ENCODE measurements at places on chromosomes 5 and 9.

DNA sequence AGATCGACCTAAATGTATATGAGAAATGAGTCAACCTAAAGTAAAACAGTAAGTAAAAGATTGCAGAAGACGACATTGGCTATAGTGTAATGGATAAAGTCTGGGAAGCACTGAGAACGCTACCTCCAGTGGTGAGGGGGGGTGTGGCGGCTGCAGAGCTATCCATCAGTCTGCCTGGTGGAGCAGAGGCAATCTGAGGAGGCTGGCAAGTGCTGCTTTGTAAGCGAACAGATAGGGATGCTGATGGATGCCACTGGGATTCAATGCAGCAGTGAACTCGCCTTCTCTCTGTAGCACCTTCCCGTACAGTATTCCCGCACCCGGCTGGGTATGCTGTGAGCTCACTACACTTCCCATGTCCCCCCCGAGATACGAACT is 261.5 kb downstream of the NSG2 start:
- DNase-seq: no peak

DNA sequence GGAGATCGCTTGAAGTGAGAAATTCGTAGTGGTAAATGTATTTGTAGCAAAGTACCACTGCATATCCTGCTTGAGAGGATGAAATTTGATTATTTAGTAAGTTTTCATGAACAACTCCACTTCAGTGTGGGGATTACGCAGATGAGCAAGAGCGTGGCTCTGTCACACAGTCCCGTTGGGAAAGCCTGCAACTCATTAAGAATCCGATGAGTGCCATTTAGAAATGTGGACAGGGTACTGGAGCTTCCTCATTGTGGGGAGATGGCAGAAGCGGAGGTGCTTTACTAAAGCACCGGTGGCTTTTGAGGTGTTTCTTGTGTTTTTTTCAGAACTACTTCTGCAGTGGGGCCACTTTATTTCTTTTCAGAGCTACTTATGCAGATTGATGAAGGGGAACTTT is 1.4 kb downstream of the TJP2 start:
- DNase-seq: no peak

DNA sequence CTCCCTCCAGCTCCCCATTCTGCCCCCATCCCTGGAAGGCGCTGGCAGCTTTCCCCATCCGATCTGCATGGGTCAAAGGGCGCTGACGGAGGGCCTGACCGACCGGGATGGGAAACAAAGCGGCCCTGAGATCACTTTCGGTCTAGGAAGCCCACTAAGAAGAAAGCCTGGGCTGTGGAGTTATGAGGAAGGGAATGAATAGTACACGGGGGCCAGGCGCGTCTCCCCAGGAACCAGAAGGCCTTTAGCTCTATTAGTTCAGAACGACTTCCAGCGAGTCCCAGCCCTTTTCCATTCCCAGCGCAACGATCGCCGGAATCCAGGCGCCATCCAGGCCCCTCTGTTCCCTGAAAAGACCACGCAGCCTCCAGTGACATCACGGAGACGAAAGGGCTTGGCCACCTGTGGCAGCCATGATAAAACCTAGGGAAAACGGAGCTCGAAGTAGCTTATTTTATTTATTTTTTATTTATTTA is 70.1 kb upstream of the CCDC180 start:
- no peak for DNase-seq

DNA sequence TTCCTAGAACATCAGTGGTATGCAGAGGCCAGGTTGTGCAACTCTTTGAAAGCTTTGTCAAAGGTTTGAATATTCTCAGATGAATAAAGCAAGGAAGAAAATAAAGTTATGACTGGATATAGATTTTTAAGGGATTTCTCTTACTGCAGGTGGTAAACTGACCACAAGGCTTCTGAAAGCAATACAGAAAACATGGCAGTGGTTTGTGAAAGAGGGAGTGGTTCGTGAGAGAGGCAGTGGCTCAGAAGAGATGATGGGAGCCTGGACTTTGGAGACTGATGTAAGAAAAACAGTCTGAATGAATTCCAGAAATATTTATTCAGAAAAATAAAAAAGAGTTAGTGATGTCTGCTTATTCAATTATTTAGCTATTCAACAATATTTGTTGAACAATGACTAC is 380.4 kb upstream of the CTNND2 start:
- no peak for DNase-seq

- no peak for DNase-seq
These were observed 821.5 kb downstream of the EFNA5 start for GRCh38 chr5:106849266-106849665.

DNA sequence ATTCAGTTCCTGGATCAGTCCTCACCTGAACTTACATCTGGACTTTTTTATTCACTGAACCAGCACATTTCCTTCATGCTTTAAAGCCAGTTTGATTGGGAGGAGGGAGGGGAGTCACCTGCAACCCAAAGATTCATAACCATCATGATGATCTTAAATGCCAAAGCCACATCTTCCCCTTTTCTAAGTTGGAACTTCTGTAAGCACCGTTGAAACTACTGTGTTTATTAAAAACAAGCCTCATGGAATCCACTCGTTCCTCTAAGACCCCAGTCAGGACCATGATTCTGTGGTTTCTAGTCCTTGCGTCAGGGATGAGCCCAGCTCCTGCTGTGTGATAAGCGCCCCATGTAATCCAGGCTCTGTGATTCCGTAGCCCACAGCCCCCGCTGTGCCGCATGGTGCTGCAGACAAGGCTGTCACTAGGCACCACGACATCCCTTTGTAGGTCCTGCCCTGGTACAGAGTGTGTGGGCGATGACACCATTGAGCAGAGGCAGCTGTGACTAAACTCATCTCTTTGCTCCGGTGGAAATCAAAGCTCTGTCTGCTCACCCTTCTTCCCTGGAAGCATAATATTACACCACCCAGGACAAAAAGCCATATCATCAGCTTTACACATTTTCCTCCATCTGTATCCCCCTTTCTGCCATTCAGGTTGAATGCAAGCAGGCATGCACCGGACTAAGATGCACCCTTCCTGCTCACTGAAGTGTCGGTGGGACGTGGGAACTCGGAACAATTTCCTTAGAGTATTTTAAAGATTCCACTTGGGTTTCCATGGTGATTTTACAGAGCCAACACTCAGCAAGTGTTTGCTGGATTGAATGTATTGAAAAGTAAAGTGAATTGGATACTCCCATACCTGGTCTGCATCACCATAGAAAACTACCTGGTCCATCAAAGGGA is 132.0 kb upstream of the FSTL4 start:
- DNase-seq: no peak

- peak; percentile 56 for DNase-seq
These were observed 650 bp downstream of the MRRF start for GRCh38 chr9:122265149-122265915.

DNA sequence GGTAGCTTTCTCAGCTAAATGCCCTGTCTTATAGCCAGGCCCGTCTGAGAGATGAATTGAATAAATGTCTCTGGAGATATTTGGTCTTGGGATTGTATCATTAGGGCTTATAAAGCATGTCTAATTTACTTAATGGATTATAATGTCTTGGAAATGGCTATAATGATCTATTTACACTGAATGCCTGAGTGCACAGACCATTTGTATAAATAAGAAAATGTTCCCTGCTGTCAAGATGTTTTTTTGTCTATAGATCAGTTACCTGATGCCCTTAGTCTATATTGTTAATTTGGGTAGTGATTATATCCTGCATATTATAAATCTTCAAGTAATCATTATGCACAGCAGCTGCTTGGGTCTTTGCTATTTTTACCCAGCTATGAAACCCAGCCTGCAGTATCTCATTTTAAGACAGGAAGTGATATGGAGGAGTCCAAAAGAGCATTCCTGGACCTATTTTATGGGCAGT is 112.9 kb upstream of the ACTBL2 start:
- DNase-seq: no peak

DNA sequence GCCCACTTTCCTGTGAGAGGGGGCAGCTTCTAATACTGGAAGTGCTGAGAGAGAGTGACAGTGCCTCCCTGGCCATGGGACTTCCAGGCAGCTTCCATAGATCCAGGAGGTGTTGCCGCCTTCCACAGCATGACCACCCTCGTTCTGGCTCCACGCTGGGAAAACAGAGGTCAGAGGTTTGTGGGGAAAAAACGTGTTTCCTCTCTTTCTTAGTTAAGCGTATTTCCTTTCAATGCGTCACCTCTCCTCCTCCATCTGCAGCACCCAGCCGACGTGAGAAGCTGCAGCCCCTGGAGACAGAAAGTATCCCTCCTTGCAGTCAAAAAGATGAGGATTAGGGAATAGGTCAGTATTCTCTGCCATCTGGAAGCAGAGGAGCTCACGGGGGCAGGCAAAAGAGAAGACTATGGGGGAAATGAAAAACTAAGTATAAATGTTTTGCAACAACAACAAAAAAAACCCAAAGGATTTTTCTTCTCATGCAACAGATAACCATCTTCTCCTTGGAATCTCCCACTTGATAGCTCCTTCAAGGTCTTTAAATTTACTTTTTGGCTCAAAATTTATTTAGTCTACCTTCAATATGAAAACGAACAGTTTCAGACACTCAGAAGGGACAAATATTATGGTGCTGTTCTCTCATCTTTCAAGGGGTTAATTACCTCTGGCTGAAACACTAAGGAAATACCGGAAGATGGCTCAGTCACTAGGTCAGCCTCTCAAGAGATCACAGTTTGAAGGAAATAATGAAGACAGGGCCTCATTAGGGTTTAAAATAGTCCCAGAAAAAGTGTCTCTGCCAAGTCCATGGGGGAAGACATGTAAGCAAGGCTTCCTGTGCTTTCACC is 38.0 kb downstream of the MTMR12 start:
- no peak for DNase-seq

DNA sequence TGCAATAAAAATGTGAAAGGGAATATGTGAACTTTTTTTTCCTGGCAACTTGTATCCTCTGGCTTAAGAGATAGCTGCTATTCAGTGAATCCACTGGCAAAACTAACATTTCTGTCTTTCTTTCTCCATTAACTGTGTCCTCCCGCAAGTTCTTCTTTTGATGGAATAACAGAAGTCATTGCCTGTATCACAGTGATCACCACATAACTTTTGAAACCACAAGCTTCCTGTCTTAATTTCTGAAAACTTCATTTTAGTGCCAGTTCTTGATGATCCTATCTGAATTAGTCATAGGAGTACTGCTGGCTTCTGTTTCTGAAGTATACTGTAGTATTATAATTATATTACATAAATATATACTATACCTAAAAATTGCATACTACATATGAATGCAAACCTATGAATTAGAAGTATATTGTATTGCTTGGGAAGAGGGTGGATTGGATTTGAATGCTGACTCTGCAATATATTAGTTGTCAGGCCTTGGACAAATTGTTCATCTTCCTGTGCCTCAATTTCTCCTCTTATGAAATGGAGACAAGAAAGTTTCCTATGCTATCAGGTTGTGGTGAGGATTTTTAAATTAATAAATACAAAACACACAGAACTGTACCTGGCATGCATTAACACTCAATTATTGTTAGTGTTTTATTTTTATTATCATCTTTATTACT is 441.6 kb downstream of the CETN3 start:
- DNase-seq: peak; percentile 71

- no peak for DNase-seq
These were observed 86.3 kb downstream of the NLN start for GRCh38 chr5:65808251-65808741.

- no peak for DNase-seq
These were observed 1.8 kb upstream of the ENTPD2 start for GRCh38 chr9:137055385-137056364.

DNA sequence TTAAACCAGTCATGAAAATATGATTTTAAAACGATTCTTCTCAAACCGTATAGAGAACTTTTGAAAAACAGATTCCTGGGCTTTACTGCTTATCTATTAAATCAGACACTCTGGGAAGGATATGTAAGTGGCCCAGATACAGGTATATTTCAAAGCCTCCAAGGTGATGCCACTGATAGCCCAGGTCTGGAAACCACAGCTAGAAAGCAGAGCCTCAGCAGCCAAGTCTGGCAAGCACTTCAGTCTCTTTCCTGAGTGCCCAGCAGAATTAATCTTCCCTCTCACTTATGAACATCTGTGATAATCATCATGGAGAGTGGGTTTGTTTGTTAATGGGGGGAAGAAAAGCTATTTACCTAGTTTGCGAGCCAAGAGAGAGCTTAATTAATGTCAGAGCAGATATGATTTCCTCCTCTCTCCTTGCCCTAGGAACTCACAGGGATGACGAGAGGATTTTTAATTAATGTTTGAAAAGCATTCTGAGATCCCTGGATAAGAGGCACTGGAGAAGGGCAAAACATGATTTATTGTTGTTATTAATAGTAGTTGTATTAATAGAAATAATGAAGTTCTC is 368.4 kb downstream of the TLE1 start:
- DNase-seq: no peak

DNA sequence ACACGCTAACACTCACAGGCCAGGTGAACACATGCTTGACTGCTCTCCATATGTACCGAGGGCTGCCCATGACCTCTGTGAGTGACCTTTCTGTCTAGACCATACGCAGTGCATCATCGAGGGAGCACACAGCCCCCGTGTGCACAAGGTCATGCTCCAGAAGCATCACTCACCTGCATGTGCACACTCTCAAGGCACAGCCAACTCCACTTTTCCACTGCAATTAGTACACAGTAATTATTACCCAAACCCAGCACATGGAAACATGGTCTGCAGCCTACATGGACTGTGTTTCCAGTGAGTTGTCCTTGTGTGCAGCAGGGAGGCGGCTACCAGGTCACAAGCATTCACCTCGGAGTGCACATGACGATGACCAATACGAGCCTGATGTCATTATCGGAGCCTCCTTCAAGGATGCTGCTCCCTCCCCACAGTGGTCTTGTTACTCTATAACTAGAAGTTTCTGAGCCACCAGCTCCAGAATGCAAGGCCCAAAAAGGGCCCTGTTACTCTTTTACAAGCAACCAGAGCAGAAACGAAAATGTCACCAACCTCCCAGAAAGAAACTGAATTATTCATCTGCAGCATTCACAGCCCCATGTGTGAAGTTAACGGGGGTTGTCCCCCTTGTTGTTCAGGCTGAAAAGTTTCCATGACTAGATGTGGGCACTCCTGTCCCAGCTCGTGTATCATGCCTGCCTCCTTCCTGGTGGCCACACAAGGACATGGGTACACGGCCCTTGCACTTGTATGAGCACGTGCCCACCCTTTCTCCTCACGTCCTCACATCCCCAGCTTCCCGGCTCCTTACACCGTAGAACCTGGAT is 31.2 kb downstream of the SEMA4D start:
- DNase-seq: no peak

- peak; percentile 59 for DNase-seq
These were observed 335.2 kb upstream of the TARS1 start for GRCh38 chr5:33105521-33105941.

GRCh38 chr9:91126761-91127445 is 234.8 kb downstream of the AUH start:
- peak; percentile 57 for DNase-seq

GRCh38 chr9:133004999-133005760 is 25.6 kb upstream of the GTF3C5 start:
- DNase-seq: no peak

DNA sequence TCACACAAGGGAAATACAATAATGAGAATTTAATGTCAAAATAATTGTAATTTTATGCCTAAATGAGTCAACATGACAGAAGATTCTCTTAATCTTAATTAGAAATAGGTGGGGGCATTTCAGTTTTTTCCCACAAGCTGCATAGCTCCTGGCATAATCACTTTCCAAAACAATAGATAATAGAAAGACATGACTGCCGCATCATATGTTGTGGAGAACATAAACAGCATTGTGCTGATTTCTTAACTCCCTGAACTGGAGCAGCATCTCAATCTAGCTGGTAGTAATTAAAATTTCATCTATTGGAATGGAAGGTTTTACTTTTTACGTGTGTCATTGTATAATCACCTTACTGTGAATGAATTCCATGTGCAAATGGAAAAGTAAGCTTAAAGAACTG is 112.1 kb downstream of the ST8SIA4 start:
- no peak for DNase-seq

GRCh38 chr9:129459547-129460322 is 161.2 kb downstream of the C9orf50 start:
- no peak for DNase-seq

All from LHCN-M2 (cell line).